ENCODE measurements at places on chromosomes 12 and 14.
A peak's percentile ranks its signal among the peaks of the same experiment; 100 is the strongest.

GRCh38 chr12:88693837-88694445 is 113.7 kb upstream of the KITLG start:
- H3K27me3 ChIP-seq = no peaks in the 10 kb centered on the region
- H3K4me3 ChIP-seq = no peak overlapping the region
- H3K4me1 ChIP-seq = no peaks in the 10 kb centered on the region
- no peaks in the 10 kb centered on the region for H3K36me3 ChIP-seq
- DNase-seq = no peak

GRCh38 chr12:18135509-18135908 is 45.5 kb upstream of the RERGL start:
- H3K4me3 ChIP-seq = no peak overlapping the region
- no peaks in the 10 kb centered on the region for H3K4me1 ChIP-seq
- DNase-seq = no peak
- no peak overlapping the region for H3K27ac ChIP-seq
- no peaks in the 10 kb centered on the region for H3K36me3 ChIP-seq

- peaks cover 17% of the 10 kb centered on the region for H3K4me1 ChIP-seq
- no peaks in the 10 kb centered on the region for H3K36me3 ChIP-seq
- peak overlapping the region; percentile 97 for H3K4me3 ChIP-seq
- DNase-seq = peak; percentile 89
- H3K27me3 ChIP-seq = no peaks in the 10 kb centered on the region
- H3K27ac ChIP-seq = peak overlapping the region; percentile 95
These were observed 1.8 kb upstream of the NAB2 start for GRCh38 chr12:57087010-57087690.

GRCh38 chr14:30507209-30507608 is 51.7 kb upstream of the G2E3 start:
- peaks cover 3% of the 10 kb centered on the region for H3K27me3 ChIP-seq
- no peaks in the 10 kb centered on the region for H3K4me1 ChIP-seq
- H3K27ac ChIP-seq = no peak overlapping the region
- no peaks in the 10 kb centered on the region for H3K36me3 ChIP-seq

- H3K4me3 ChIP-seq = no peak overlapping the region
- peaks cover 52% of the 10 kb centered on the region for H3K4me1 ChIP-seq
- H3K27ac ChIP-seq = peak overlapping the region; percentile 86
- DNase-seq = peak; percentile 44
These were observed 1196.9 kb downstream of the VRK1 start for GRCh38 chr14:97994020-97994531.

DNA sequence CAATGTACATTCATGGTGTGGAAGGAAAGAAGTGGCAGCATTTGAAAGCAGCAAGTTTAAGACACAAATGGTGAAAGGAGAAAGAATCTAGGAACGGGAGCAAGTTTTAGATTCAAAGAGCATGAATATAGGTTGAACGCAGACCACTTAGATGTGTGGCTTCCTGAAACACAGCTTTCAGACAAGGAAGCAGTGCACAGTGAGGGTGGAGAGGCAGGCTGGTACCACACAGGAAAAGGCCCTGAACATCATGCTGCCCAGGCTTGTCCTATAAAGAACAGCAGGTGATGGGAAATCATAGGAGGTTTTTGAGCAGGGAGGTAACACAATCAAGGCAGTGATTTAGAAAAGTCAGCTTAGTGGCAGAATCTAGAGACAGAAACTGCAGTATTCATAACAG is 35.6 kb downstream of the GNS start:
- peaks cover 44% of the 10 kb centered on the region for H3K36me3 ChIP-seq
- no peaks in the 10 kb centered on the region for H3K27me3 ChIP-seq
- peaks cover 2% of the 10 kb centered on the region for H3K4me1 ChIP-seq
- H3K4me3 ChIP-seq = no peak overlapping the region
- no peak overlapping the region for H3K27ac ChIP-seq
